ENCODE measurements at places on chromosomes 11 and 22.

DNA sequence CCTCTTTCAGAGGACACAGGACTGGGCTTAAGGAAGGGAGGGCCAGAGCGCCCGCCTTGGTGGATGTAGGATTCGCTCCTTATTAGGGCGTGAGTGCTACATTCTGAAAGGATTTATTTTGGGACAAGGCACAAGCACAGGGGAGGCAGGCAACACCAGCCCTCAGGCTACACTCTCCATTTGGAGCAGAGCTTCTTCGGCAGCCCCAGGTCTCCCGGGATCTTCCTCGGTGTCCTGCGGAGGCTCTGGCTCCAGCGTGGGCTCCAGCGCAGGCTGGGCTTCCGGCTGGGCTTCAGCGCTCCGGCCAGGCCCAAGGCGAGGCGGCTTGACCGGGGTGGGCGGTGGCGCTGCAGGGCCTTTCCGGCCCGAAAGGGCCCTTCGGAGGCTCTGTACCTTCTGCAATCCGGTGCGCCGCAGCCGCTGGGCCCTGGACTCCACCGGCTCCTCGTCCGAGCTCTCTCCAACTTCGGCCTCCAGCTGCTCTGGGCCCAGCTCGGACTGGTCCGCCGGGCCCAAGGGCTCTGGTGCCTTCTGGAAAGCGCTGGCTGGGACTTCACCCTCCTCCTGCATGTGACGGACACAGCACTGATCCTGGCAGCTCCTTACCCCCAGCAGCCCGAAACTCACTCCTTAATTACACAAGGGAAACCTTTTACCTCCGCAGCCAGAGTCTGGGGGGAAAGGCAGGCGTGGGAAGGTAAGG lies 1.1 kb downstream of the CAVIN3 start:
- DNase-seq = no peak

DNA sequence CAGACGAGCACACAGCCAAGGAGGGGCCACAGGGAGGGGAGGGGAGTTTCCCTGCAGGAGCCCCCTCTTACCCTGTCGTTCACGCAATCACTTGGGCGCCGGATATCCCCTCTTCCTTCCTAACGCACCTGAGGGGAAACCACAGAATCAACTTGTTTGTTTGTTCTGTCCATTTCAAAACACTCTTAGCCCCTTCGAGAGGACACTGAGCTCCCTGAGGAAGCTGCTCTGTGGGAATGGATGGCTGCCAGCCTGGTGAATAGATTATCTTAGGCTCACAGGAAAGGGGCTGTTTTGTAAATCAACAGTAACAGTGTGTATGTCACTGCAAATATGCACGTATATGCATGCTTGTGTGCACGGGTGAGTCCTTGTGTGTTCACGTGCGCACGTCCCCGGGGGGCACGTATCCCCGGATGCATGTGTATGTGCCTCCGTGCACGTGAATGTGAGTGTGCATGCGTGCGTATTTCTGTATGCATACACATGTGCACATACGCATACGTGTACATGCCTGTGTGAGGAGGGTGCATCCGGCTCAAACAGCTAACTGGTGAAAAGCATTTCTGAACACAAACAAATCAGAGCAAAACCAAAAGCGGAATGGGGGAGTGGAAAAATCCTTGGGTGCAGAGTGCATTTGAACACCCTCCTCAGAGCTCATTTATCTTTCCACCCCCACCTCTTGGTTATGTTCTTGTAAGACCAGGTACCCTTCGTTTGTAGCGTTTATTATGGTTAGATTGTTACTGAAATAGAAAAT lies 7.2 kb downstream of the ARSA start:
- peak; percentile 59 for DNase-seq

DNA sequence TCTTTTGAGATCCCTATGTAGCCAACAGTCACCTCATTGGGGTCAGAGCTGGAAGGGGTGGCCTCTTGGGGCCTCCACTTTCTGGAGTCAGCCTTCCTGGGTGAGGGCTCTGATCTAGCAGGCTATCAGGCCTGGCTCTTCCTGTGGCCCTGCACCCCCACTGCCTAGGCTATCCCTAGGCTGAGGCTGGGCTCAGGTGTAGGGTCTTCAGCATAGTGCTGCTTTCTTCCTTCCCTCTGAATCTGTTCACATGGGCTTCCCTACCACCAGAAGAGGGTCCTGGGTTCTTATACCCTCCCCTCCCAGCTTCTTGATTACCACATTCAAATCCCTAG lies 456 bp upstream of the SPI1 start:
- no peak for DNase-seq

GRCh38 chr11:65423516-65424204 lies 1.1 kb downstream of the NEAT1 start:
- DNase-seq = peak; percentile 58

GRCh38 chr22:45538281-45538680 lies 35.6 kb downstream of the FBLN1 start:
- no peak for DNase-seq

DNA sequence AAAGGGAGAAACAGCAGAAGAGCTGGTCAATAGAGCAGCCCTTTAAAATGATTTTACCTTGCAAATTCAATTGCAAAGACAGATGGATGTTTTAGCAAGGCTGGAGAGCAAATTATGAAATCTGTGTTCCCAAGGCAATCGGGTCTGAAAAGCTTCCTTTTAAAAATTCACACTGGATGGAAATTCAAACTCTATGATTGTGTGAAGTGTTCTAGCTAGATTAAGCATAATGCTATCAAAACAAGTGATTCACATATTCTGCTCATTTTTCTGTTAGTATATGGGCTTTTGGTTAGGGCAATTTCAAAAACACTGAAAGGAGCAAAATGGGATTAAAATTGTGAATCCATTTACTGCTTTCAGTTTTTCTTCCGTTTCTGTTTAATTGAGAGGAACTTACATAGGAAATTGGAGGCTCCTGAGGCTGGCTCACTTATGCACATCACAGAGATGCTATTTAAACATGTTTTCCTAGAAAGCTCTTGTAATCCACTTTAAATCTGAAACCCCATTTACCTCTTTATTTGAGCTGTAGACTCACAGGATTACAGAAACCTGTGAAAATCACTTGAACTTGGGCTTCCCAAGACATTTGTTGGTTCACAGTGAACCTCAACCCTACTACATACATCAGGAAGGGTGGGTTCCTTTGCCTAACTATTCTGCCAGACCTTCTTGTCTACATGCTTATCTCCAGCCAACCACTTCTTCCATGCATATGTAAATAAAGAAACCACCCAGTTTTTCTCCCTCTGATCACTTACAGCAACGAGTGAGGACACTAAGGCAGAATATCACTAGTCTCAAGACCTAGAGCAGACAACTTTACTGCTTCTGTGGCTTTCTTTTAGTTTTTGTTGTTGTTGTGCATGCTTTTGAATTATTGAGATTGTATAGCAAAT lies 201.9 kb upstream of the PITPNB start:
- DNase-seq = no peak

- DNase-seq = no peak
These were observed 2.8 kb downstream of the PLEKHB1 start for GRCh38 chr11:73649206-73649605.

DNA sequence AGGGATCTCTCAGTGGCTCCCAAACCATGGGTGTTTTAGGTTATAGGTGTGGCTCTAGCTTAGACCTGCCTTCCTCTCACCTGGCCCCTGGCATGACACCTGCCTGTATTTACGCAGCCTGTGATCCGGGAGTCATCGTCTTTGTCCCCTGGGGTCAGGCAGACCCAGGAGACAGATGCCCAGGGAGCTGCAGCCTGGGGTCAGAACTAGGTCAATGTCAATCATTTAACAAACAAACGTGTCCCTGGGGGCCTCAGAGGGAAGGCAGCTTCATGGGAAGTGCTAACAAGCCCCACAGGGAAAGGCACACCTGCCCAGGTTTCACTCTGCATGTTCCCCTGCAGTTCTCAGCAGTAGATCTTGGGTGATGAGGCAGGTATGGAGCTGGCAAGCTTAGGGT lies 12.0 kb downstream of the BACE1-AS start:
- DNase-seq = peak; percentile 7

GRCh38 chr11:843818-844692 lies 1.4 kb downstream of the TSPAN4 start:
- DNase-seq = no peak

DNA sequence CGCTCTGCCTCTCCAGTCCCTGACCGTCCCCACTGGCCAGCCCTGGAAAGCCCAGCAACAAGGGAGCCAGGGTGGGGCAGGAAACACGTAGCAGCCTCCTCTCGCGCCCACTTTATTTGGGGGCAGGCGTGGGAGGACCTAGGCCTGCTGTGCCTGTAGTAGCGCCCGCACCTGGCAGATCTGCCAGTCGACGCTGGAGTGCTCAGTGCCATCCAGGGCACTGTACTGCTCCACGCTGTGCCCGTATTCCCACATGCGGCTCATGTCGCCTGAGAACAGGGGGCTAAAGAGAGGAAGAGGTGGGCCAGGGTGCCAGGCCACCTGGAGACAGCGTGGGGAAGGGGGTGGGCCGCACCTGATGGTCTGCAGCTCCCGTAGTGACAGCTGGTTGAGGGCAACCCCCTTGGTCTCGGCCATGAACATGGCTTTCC lies 17.0 kb upstream of the DRICH1 start:
- no peak for DNase-seq

DNA sequence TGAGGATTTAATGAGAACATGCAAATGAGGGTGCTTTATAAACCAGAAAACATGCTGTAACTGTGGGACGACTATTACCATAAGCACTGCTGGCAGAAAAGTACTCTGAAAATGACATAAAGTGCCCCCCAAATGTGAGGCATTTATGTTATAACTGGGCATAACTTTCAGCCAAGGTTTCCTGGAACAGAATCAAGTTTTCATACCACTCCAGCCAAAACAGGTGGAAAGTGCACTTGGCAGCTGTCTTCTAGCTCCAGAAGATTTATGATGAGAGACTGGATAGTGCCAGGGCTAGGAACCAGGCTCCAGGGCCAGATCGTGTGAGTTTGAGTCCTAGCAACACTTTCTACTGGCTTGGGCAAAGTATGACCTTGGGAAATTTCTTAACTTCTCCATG lies 339.2 kb downstream of the TENM4 start:
- no peak for DNase-seq

DNA sequence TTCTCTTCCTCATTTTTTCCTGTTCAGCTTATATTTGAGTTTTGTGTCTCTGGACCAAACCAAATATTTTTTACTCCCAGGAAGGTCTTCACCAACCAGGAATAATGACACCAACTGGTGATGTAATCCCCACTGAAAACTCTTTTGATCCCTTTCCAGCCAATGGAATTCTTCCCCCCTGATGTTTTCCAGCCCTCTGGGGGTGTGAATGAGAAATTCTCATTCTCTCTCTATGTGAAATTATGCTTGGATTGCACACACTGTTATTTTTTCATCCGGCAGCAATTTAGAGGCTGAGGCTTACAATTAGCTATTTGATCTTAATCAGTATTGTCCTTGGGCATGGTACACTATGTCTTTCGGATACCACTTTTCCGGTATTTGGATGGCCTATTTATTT lies 39.5 kb upstream of the SLC1A2 start:
- DNase-seq = no peak

- no peak for DNase-seq
These were observed 13.8 kb upstream of the PVALB start for GRCh38 chr22:36830601-36831000.

GRCh38 chr11:78722786-78723185 lies 148.1 kb upstream of the NARS2 start:
- DNase-seq = no peak

- no peak for DNase-seq
These were observed 21.5 kb downstream of the ETS1 start for GRCh38 chr11:128565881-128566280.

- peak; percentile 69 for DNase-seq
These were observed 5.3 kb downstream of the PHOX2A start for GRCh38 chr11:72238492-72239312.

DNA sequence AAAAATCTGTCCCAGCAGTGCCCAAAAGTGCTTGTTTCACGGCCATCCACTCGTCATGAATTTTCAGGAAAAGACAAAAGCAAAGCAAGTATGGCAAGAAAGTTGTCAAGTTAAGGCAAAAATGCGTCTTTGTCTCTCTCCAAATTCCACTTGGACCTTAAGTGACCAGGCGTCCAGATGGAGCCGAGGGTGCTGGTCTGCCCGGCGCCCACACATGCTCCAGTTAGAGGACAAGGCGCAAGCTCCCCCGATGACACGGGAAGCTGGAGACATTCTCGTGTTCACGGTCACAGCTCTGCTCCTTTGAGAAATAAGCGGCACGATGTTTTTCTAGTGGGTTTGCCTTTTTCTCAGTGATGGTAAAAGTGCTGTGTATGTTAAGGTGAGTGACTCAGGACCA lies 219.0 kb downstream of the BRD1 start:
- no peak for DNase-seq

DNA sequence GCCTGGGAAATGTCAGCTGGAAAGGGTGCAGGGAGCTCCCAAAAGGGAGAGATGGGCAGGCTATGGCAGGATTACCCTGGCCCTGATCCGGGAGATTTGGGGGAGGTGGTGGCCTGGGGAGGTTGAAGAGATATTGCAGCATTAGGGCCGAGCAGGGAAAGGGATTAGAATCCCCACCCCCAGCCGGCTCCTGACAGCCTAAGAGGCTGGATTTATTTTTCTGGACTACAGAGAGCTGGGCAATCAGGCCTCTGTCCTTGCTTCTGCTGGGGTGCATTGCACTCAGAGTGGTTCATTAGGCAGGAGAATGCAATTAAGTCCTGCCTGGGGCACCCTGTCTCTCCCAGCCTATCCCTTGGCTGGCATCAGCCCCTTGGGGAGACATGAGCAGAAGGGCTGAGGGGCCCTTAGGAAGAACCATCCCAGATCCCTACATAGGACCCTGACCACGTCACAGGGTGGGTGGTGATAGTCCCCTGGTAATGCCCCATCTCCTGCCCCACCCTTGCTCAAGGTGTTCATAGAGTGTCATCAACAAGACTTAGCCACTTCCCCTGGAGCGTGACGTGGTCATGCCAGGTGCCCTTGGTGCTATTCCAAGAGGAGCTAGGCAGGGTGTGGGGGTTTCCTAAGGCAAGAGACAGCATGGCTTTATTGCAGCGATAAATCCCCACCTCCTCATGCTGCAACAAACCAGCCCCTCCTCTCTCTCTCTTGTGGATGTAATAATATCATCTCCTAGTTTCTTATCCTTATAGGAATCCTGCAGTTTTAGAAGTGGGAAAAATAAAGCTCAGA lies 38.4 kb upstream of the KLHL35 start:
- no peak for DNase-seq
